ENCODE measurements at places on chromosomes 3 and 15. TPM values are rescaled to one million over a fixed set of nuclear protein-coding genes. Genes with fewer than 3 reads are reported as not detected.

Gene CAMP
- total RNA-seq, result not detected

Gene XCR1
- total RNA-seq, result not detected

DNA sequence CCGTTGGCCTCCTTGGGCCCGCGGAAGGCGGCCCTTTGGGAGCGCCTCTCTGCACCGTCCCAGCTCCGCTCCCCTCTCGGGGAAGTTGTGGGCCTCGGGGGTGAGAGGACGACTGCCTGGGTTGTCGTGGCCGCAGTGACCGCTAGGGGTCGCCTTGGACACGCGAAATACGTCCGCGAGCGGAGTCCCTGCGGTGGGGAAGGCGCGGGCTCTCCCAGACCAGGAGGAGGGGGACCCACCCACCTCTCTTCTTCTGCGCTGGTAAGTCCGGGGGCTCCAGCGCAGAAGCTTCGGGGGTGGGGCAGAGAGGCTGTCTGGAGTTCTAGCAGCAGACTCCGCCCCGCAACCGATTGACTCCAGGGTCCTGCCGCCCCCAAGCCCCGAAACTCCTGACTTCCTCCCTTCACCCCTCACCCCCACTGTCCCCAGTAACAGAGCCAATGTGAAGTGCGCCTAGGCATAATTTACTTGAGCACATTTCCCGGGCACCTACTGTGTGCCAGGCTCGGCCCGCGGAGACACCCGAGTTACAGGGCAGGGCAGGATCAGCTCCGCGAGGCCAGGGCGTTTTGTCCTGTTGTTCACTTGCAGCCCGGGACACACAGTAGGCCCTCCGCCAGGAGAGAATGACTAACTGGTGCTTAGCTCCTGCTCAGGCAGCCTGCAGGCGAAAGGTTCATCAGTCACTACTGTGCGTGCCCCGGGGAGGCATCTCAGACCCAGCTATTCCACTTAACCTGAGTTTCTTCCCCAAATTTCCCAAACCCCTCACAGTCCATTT is 32.8 kb downstream of the DNASE1L3 start:
- peak overlapping the region; percentile 57 for H3K4me3 ChIP-seq
- no peak overlapping the region for H3K27ac ChIP-seq
- no peaks in the 10 kb centered on the region for H3K36me3 ChIP-seq

DNA sequence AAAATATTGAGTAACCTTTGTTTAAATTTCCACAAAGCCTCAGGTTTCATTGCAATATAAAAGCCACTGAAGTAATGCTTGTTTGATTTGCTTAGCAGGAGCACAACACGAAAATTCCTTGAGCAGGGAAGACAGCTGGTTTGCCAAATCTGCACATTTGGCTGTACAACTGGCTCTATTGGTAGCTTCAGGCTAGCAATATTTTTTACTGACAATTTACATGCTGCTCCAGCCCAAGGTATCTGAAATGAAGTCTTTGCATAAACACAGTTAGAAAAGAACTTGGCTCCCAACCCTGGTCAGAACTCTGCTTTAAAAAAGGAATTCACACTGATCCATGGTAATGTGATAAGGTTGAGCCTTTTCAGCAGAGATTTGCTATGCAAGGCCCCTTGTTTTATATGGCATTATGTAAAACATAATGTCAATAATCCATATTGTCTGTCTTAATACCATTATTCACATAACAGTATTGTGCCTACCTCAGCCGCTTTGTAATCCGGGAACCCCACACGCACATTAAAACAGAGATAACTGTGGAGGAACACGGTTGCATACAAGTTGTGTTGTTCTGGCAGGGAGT is 55.7 kb upstream of the CHL1 start:
- H3K36me3 ChIP-seq, result no peaks in the 10 kb centered on the region
- H3K4me3 ChIP-seq, result no peak overlapping the region
- H3K4me1 ChIP-seq, result no peaks in the 10 kb centered on the region
- no peak for DNase-seq
- no peak overlapping the region for H3K27ac ChIP-seq
- H3K27me3 ChIP-seq, result no peaks in the 10 kb centered on the region

- H3K27ac ChIP-seq, result no peak overlapping the region
- H3K36me3 ChIP-seq, result no peaks in the 10 kb centered on the region
- no peak overlapping the region for H3K4me3 ChIP-seq
- H3K27me3 ChIP-seq, result no peaks in the 10 kb centered on the region
- H3K4me1 ChIP-seq, result no peaks in the 10 kb centered on the region
These were observed 11.9 kb upstream of the PARL start for GRCh38 chr3:183896610-183897009.
